ENCODE measurements at places on chromosomes 5 and 9.

- DNase-seq, result no peak
Measured at GRCh38 chr9:77017505-77017894, 2.0 kb upstream of the FOXB2 start.

GRCh38 chr5:123035360-123035917, 1.1 kb downstream of the PPIC start:
- no peak for DNase-seq

DNA sequence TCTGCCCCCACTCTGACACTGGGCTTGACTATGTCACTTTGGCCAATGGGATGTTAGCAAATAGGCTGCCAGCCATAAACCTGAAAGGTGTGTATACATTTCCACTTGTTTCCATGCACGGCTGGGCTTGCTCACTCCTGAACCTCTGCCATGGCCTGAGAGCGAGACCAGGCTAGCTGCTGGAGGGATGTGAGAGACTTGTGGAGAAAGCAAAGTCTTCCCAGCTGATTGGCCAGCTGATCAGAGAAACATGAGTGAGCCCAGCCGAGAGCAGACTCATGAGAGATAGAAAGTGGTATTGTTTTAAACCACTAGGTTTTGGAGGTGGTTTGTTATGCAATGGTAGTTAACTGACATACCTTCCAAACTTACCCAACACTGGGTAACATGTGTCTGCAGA, 13.9 kb downstream of the FAM193B start:
- no peak for DNase-seq

DNA sequence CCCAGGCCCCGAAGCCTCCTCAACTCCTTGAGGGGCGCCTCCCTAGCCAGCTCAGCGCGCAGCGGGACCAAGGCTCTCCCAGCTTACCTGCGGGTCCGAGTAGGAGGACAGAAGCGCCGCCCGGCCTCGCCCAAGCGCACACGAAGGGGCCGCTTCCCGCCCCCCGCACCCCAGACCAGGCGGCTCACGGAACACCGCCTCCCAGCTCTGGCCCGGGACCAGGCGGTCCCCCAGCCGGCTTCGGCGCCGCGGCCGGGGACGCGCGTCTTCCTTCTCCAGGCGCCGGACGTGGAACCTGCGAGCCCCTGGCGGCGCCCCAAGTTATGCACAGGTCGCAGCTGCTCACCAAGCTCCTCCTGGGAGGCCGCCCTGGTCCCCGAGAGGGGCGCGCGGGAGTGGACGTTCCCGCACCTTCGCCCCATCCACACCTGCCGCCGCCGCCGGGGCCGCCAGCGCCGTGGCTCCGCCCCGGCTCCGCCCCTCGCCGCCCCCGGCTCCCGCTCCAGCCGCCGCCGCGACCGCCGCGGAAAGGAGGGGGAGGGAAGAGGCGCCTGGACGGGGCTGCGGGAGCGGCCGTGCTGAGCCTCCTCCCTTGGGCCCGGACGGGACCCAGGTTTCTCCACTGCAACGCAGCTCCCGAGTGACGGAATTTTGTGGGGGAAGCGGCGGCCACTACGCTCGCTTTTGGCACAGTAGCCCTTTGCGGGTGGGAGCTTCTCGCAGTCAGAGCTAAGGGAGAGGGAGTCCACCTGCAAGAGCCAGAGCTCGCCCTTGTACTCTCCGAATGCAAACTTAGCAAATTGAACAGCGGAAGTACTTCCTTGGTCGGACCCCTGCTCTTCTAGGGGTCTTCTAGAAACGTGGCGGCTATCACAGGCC, 77.5 kb upstream of the IFNE start:
- no peak for DNase-seq

- DNase-seq, result no peak
Measured at GRCh38 chr5:64213531-64213930, 47.9 kb downstream of the RNF180 start.

GRCh38 chr5:43663916-43664315, 60.9 kb downstream of the NNT start:
- no peak for DNase-seq

GRCh38 chr5:72692231-72692637, 124.2 kb upstream of the TNPO1 start:
- DNase-seq, result no peak

GRCh38 chr5:18420711-18421110, 786.5 kb downstream of the TAF11L14 start:
- DNase-seq, result no peak

DNA sequence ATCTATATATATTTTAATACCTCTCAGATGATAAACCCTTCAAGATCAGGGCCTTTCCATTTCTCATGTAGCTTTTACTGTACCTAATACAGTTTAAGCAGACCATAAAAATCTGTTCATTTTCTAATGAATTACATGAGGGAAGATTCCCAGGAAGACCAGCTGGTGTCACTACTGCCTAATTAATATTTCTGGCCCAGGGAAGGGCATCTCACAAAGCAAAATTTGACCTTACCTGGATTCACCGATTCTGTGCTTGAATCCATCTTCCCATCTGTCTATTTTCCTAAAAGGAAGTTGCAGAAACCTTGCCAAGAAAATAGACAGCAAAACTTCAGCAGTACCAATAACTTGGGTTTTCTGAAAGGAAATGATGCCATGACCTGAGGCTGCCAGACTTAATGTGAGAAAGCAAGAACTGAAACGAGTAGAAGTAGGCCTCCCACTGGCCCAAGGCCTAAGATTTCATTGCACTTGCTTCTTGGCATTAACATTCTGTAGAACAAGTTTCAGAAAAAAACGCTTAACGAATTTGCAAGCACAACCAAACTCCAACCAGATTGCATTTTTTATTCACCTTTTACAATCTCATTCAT, 83.0 kb upstream of the GLIS3 start:
- DNase-seq, result no peak

GRCh38 chr9:111743275-111743674, 51.5 kb downstream of the SHOC1 start:
- DNase-seq, result no peak
